ENCODE measurements at places on chromosomes 1 and 21.
A peak's percentile ranks its signal among the peaks of the same experiment; 100 is the strongest.

DNA sequence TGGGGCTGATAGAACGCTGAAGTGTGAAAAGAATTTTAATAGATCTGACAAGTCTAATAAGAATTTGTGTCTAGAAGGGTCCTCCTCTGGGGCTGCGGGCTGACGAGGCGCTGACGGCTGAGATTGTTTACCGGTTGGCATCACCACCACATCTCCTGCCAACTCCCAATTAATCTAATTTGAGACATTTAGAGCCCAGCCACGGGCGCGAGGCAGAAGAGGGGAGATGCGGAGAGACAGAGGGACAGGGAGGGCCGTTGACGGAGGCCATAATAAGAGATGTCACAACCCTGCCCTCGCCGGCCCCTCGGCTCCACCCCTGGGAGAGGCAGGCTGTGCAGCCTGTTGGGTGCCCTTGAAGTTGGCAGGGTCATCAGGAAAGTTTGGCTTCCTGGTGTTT is 109.3 kb downstream of the PAX7 start:
- no peak for DNase-seq

- peak; percentile 49 for DNase-seq
Observed at GRCh38 chr1:184881941-184882913, 92.1 kb downstream of the NIBAN1 start.

DNA sequence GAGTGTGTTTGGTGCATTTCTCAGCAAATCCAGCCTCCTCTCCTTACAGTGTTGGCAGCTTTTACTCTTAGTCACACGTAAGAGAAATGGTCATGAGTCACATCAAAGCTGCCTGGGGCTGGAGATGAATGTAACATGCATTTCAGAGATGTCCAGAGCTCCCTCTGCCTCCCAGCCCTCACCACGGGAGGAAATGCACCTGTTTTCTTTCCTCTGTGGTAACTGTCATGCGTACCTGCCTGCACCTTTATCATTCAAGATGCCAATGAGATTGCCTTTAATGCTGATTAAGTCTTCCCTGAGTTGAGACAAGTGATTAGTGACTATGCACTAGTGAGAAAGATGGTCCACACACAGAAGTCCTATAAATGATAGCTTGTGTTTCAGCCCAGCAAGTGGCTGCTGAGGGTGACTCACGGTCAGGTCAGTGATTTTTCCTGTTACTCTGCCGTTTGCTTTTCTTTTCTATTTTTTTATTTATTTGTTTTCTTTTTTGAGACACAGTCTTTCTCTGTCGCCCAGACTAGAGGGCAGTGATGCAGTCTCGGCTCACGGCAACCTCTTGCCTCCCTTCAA is 277.3 kb upstream of the FMN2 start:
- DNase-seq, result peak; percentile 93

GRCh38 chr1:12547586-12548225 is 70.3 kb downstream of the DHRS3 start:
- peak; percentile 52 for DNase-seq

- DNase-seq, result peak; percentile 93
Observed at GRCh38 chr1:205813755-205814058, 709 bp upstream of the SLC41A1 start.

DNA sequence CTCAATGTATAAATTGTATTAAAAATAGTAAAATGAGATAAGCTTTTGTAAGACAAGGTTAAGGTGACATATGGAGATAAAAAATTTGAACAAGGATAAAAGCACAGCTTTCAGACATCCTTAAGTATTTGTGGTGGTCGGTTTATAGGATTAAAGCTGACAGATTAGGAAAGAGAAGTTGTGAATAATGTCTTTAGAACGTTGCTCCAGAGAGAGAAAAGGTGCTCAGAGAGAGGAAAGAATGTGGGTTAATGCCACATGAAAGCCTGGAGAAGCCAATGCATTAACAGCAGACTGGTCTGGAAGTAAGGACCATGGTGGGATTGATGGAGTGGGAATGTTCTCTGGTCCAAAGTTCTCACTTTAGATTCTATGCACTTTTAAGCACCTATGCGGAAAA is 44.8 kb downstream of the ATP6V1G3 start:
- no peak for DNase-seq

DNA sequence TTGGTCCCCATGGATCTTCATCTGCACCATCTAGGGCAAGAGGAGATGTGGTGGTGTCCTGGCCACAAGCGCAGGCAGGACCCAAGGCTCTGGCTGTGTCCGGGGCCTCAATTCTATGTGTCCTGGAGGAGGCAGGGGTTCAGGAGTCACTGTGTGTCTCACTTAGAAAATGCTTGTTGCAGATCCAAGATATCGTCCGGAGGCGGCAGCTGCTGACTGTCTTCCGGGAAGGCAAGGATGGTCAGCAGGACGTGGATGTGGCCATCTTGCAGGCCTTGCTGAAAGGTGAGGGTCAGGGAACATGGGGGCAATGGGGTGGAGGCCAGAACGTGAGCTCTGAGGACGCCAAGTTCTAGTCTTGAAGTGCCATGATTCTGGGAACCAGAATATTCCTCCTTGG is 29.1 kb downstream of the TRPM2 start:
- DNase-seq, result no peak

DNA sequence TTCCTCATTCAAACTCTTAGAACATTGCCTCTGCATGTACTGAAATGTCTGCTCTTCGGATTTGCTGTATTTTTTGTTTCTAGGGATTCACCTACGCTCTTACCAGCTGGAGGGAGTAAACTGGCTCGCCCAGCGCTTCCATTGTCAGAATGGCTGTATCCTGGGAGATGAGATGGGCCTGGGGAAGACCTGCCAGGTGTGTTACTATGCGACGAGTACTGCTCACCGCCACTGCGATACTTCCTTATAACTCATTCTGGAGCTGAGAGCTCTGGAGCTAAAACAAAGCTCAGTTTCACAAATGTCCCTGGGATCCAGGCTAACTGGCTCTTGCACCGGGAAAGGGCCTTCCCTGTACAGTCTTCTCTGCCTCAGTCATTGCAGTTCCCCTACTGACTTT is 10.1 kb downstream of the CHD1L start:
- DNase-seq, result no peak

- peak; percentile 90 for DNase-seq
Observed at GRCh38 chr21:42845296-42845965, 33.9 kb downstream of the WDR4 start.

DNA sequence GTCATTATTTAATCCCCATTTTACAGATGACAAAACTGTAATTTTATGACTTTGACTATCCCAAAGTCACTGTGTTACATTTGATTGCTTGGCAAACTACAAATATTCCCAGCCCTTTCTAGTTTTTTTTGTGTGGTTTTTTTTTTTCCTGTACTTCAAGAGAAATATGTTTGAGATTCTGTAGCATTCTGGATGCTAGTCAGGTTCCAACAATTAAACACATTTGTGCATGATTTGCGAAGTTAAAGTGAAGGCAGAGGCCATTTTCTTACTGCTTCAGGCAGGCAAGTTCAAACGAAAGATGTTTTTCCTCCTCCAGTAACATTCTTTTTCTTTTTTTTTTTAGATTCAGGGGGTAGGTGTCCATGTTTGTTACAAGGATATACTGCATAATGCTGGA is 107.9 kb upstream of the SERTAD4 start:
- no peak for DNase-seq

GRCh38 chr1:94296018-94296417 is 58.6 kb upstream of the ARHGAP29 start:
- DNase-seq, result no peak

DNA sequence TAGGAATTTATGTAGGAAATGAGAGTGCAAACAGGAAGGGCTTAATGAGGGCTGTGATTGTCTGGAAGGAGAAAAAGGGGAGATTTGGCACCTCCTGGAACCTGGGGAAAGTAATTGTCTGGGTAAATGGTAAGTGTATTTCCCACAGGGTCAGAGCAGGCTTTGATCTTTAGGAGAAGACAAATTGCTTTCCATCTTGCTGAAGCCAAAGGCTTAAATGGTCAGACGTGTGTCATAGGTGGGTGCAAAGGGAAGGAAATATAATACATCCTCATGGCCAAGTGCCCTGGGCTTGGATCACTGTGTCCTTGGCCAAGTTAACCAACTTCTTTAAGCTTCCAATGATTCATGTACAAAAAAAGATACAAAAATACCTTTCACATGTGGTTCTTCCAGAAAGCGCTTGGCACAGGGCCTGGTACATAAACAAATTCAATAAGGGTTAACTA is 1.3 kb upstream of the DUSP23 start:
- peak; percentile 78 for DNase-seq

GRCh38 chr1:235835226-235835625 is 31.5 kb downstream of the LYST start:
- no peak for DNase-seq

DNA sequence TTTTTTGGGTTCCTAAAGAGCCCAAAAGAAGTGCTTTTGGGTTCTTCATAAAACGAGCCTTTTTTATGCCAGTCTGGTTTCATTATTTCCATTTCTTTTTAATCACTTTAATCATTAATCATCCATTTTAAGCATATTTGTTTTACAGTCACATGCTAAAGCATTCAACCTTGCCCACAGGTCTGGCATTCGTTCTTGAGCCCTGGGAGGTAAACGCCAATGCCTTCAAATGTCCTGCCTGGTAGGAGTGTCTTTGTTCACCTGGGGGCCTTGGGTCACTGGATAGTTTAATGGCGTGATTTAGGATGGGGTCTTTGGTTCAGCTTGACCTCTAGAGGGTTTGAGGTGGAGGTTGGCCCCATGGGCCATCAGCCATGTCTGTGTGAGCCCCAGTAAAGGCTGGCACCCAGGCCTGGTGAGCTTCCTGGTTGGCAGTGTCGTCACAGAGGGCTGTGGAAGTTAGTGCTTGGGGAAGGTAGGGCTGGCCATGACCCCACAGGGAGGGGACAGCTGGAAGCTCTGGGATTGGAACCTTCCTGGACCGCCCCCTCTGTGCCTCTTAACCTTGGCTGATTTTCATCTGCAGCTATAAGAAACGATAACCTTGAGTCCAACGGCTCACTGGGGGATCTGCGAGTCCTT is 20.2 kb downstream of the C1orf174 start:
- DNase-seq, result no peak

DNA sequence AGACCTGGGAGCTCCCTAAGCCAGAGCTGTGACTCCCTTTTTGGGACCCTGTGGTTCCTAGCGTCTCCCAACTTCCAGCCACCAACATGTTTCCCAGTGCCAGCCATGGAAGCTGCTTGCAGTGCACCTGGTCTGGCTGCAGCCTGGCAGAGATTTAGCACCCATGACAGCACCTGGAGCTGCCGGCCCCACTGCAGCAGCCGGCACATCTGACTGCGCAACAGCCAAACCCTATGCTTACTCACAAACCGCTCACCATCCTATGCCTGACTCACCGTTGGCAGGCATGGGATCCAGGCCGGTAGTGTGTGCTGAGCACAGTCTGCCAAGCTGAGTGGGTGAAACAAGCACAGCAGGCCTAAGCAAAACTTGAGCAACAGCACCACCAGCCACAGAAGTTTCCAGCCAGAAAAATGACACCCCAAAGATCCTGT is 435.9 kb upstream of the PRMT6 start:
- peak; percentile 83 for DNase-seq

DNA sequence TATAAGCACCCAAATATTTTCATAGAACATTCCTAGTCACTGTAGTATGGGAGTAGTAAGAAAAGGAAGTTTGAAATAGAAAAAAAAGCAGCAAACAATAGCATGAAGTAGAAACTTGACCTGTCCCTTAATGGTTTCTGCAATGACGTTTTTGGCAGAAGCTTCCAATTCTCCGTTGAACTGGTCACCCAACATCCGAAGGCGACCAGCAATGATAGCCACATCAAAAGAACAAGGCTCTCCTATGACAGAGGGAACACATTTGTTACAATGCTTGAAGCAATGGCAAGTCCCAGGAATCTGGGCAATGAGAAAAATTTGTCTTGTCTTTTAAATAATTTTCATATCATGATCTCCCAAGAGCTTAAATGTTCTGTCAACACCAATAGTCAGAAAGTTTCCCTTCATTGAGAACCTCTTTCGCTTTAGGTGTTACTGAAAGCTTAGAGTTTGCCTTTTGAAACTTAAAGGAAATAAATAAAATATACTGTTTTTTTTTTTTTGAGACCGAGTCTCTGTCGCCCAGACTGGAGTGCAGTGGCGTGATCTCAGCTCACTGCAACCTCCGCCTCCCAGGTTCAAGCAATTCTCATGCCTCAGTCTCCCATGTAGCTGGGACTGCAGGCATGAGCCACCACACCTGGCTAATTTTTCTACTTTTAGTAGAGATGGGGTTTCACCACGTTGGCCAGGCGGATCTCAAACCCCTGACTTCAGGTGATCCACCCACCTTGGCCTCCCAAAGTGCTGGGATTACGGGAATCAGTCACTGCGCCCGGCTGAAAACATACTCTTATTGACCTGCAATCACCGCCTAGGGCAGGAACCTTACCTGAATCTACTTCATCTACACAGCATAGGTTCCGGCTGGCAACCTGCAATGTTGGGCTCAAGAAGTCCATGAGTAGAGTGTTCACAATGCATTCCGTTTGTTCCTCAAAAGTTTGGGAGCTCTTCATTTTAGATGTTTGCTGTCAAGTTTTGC is 672 bp downstream of the BCL2L15 start:
- peak; percentile 58 for DNase-seq

- DNase-seq, result no peak
Observed at GRCh38 chr21:42627527-42628289, 25.7 kb upstream of the PDE9A start.

- DNase-seq, result no peak
Observed at GRCh38 chr1:223652436-223652941, 13.0 kb downstream of the CAPN8 start.

DNA sequence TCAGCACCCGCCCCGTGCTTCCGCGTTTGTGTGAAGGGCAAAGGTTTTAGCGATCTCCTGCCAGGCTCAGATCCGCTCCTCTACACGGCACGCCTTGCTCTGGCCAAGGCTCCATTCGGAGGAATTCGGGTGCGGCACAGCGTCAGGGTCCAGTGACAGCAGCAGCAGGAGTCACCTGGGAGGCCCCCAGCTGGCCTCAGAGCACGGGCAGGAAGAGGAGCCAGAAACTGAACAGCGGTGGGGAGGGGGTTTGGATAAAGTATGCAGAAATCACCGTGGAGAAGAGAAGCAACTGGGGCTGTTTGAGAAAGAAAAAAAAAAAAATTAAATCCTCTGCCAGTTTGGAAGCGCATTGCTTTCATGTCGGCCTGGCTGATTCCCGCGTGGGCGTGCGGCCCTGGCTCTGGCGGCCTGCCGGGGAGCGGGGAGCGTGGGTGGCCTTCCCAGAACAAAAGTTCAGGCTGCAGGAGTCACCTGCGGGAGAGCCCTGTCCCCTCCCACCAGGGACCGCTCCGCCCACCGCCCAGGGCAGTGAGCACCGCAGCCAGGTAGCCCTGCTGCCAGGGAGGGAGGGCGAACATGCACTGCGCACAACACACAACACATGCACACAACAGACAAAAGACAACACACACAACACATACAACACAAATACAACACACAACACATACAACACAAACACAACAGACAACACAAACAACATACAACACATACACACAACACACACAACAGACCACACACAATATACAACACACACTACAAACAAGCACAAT is 107.6 kb downstream of the ETS2 start:
- DNase-seq, result peak; percentile 81

DNA sequence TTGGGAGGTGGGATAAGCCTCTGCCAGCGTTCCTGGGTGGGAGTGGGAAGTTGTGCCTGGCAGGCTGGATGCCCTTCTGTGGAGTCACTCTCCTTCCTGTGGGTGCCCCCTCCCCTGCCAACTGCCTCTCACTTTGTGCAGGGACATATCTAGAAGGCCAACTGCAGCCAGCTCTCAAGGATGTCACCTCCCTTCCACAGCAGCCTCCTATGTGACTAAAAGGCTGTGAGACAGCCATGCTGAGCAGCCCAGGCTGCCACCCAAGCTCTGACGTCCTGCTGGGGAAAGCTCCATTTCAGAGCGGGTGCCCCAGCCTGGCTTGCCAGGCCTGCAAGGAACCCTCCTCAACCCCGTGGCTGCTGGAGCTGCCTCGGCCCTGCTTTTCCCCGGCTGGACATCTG is 19.6 kb upstream of the SLC26A9 start:
- peak; percentile 39 for DNase-seq

All from osteoblast (primary cell).